ENCODE measurements at places on chromosomes 12 and 14. TPM values are rescaled to one million over a fixed set of nuclear protein-coding genes. Genes with fewer than 3 reads are reported as not detected.

DNA sequence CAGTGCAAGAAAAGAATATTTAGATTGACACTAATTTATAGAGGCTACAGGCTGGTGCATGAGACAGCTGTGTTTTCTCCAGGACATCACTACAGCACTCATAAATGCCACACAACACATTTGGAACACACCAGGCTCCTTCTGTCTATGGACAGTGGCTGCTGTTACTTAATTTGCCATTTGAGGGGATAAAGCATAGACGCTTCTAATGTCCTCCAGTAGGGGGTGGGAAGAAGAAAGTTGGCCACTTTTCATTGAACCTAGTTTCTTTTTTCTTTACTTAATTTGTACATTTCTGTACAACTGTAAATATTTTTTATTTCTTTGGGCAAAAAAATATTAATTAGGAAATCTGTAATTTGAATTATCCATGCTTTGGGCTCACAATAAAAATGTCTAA, 12.4 kb upstream of the RTN1 start:
- DNase-seq = no peak

DNA sequence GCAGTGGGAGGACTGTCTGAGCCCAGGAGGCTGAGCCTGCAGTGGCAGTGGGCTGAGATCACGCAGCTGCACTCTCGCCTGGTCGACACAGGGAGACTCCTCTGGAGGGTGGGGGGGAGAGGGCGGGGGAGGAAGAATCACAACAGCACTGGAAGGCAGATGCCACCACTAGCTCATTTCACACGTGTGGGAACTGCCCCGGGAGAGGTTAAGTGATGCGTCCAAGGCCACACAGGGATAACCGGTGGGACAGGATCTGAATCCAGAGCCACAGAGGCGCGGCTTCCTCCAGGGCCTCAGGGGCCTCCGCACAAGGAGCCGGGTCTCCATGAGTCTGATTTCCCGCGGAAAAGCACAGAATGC, 20.8 kb downstream of the STX2 start:
- DNase-seq = no peak

DNA sequence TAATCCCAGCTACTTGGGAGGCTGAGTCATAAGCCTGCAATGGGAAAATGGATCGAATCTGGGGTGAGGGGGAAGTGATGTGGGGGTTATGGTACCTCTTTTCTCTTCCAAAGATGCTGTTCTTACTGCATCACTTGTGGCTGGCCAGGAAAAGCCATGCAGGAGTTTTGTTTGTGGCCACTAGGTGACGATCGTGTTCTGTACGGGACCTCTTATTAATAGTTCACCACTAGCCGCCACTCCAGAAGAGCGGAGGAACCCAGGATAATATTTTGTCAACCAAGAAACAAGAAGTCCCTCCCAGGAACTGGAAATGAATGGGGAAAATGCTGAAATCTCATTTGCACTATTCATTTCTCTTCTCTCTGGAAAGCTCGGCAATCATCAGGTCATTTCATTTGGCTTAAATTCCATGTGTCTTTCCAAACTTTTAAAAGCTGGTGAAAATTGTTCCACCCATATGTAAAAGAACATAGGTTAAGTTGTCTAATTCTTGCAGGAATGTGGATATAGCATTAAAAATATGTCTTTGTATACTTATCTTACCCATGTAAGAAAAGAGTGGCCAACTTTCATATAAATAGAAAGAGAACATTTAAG, 8.9 kb downstream of the GPR65 start:
- DNase-seq = peak; percentile 47

DNA sequence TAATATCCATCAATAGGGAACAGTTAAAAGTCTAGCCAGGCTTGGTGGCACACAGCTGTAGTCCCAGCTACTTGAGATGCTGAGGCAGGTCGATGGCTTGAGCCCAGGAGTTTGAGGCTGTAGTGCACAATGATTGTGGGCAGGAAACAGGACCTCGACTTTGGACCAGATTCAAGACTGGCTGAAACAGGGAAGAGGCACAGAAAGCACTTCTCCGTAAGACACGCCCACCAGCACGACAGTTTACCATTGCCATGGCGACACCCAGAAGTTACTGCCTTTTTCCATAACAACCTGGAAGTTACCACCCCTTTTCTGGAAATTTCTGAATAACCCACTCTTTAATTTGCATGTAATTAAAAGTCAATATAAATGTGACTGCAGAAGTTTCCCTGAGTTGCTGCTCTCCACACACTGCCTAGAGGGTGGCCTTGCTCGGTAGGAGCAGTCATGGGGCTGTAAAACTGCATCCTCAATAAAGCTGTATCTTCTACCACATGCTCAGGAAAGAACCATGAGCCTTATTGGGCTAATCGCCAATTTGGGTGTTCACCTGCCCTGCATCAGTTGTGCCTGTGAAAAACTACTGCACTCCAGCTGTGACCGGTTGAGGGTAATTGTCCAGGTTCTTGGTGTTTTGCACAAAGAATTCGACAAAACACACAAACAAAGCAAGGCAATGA, 4.6 kb upstream of the LRRC23 start:
- no peak for DNase-seq

DNA sequence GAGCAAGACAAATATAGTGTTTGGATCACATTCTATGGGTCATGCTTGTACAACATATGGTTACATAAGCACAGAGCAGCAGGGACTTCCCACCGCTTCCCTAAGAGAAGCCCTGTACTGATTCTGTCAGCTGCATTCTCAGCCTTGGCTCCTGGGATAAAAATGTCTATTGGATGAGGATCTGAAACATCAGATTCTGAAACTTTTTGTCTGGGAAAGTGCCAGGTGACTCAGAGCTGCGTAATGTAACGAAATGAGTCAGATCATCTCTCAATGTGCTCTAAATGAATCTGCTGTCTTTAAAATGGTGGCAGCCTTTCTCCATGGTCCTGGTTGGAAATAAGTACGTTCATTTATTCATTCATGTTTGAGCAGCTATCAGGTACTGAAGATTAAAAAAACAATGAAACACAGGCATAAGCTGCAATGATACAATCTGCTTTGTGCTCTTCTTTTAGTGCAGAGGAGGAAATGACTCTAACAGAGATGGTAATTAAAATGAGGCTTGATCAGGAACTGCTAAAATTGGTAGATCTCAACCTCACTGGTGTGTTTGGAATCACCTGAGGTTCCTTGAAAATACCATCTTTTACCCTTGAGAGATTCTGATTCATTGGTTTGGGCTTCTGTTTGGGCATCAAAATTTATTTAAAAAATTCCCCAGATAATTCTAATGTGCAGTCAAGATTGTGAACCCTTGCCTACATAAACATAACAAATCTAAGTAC, 99.1 kb upstream of the NAP1L1 start:
- DNase-seq = peak; percentile 46

DNA sequence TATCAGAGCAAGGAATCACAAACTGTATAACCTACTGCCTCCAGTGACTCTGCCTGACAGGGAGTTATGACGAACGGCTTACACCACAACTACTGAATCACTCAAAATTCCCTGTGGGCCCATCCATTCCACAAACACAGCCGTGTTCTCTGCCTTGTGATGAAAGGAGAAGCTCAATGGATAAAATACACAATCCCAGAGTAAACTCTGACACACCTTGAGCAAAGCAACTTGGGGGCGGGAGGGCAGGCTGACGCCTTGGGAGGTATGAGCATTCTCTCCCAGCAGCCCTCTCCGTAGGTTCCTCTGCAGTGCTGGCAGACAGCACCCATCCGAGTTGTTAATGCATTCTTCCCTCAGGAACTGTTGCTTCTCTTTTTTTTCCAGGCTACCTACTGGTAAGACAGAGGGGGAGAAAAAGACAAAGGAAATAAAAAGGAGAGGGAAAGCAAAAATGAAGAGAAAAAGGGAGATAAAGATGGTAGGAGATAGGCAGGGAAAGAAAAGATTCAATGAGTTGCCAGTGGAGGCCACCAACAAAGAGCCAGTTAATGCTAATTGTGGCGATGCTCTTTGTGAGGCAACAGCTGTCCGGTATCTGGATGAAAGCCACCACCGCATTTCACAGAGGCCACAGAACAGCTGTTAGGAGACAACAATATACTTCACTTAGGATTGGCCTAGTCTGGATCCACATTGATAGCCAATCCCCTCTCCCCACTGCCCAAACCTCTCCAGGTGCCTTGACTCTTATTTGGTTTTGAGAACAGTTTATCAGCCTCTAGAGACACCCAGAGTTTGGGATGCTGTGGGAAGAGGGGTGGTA, 4.7 kb upstream of the DIO2 start:
- no peak for DNase-seq

Gene KRT83
- total RNA-seq = not detected

- DNase-seq = no peak
These were observed 6.8 kb upstream of the NR4A1 start for GRCh38 chr12:52044292-52044983.

DNA sequence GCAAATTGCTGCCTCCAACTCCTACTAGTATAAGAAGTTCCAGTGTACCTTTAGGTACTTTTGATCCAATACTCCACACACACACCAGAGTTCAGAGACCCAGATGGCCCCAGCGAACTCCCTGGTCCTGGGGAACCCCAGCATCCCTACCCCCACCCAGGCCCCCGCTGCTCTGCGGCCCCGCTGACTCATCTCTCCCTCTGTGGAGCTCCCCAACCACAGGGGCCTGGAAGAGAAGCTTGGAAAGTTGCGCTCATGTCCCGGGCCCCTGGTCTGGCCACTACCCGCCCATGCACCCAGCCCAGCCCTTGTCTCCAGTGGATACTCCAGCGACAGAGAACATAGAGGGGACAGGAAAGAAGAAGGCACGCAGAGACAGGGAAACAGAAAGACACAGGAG, 4.2 kb upstream of the SP7 start:
- no peak for DNase-seq

DNA sequence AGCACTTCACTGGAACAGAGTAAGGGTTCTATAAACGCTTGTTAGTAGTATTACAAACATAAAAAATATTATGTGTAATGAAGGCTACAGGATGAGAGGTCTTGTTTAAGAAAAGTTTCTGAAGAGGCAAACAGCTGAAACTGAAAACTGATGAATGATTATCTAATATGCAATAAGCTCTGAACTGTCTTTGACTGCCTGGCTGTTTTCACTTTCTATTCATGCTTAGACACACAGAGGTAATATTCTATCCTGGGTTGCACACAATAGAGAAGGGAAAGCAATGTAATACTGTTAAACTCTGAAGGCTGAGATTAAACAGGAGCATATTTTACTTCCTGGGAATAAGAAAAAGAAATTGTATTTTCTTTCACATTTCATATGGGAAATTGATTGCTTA, 251.3 kb downstream of the ALX1 start:
- no peak for DNase-seq

DNA sequence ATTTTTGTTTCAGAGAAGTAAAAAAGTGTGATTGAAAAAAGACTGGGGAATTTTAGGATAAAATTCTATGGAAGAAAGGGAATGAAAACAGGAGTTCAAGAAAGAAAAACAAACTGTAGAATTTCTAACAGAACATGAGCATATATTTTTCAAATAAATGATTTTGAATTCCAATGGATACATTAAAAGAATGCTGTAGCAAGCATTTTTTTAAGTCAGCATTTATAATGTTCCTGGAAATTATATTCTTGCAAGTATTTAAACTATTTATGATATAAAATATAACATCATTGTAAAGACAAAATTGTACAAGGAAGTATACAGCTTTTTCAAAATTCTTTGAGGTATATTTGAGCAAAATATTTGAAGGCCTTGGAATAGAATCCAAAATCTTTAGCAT, 450.7 kb downstream of the AEBP2 start:
- no peak for DNase-seq

DNA sequence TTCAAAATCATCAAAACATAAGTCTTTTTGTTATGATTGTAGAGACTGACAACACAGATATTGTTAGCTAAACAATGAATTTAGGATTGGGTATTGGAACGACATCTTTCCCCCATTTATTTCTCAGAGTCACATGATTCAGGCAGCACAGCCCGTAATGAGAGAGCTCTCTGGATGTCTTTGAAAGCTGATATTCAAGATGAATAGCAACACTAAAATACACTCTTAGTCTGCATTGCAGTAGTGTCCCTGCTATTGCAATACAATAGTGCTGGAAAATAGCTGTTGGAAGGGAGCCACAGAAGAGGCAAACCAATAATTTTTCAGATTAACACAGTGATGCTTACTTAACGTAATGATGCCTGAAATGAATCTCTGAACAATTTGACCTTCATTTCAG, 9.9 kb downstream of the GTSF1 start:
- DNase-seq = no peak

GRCh38 chr12:7155471-7156034, 25.4 kb downstream of the CLSTN3 start:
- DNase-seq = no peak

All from omental fat pad (tissue), 4 donors.